Ovary (tissue), 10 donors: ENCODE measurements at places on chromosomes 5 and 9.

- DNase-seq = no peak
Measured at GRCh38 chr5:169512385-169512784, 71.2 kb upstream of the SPDL1 start.

DNA sequence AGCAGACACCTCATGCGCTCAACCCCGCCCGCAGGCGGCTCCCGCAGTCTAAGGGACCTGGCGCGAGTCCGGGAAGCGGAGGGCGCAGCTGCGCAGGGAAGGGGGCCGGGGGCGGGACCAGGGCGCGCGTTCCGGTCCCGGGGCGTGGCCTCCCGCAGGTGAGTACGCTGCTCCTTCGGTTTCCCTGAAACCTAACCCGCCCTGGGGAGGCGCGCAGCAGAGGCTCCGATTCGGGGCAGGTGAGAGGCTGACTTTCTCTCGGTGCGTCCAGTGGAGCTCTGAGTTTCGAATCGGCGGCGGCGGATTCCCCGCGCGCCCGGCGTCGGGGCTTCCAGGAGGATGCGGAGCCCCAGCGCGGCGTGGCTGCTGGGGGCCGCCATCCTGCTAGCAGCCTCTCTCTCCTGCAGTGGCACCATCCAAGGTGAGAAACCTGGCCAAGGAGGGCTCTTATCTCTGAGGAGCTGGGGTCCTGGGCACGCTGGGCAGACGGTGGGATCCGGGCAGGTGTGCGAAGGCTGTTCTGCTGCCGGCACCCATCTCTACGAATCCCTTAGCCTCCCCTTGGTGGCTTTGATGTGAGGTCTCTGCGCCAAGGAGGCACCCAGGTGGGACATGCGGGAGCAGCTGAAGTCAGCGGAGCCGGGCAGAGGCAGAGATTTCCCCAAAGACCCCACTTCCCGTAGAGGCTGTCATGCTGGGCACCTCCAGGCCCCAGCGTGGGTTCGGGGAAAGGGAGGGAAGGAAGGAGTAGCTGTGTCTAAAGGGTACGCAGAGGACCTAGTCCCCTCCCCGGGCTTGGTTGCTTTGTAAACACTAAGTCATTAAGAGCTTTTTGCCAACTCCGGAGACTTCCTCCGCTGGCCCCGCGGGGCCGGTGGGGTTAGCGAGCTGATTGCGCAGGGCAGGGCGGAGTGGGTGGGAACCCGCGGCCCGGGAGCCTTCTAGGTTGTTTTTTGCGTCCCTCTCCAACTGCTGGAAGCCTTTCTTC lies at the start of gene F2RL1:
F2RL1 (plus strand) TSS at position 187 of the 988 bp plus-strand sequence; CDS start at position 340, 153 bp downstream.
- DNase-seq = no peak

DNA sequence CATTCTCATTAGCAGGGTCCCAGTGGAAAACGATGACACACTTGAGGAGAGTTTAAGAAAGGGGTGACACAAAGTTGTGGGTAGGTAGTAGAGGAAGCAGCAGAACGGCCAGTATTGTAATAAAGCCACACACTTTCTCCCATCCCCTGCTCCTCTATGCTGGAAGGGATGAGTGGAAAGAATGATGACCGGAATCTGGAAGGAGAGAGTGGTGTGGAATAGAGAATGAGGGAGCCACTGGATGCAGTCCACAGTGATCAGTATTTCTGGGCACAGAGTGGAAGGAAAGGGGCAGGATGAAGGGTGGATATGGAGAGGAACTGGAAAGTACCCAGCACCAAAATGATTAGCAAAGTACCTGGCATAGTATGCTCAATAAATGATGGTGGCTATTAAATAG lies 133.8 kb upstream of the DAB2 start:
- DNase-seq = no peak

- no peak for DNase-seq
Measured at GRCh38 chr9:131477816-131478419, 24.8 kb upstream of the POMT1 start.

- no peak for DNase-seq
Measured at GRCh38 chr5:138775034-138775433, 21.8 kb downstream of the CTNNA1 start.

- no peak for DNase-seq
Measured at GRCh38 chr5:89065919-89066318, 182.9 kb upstream of the MEF2C start.

DNA sequence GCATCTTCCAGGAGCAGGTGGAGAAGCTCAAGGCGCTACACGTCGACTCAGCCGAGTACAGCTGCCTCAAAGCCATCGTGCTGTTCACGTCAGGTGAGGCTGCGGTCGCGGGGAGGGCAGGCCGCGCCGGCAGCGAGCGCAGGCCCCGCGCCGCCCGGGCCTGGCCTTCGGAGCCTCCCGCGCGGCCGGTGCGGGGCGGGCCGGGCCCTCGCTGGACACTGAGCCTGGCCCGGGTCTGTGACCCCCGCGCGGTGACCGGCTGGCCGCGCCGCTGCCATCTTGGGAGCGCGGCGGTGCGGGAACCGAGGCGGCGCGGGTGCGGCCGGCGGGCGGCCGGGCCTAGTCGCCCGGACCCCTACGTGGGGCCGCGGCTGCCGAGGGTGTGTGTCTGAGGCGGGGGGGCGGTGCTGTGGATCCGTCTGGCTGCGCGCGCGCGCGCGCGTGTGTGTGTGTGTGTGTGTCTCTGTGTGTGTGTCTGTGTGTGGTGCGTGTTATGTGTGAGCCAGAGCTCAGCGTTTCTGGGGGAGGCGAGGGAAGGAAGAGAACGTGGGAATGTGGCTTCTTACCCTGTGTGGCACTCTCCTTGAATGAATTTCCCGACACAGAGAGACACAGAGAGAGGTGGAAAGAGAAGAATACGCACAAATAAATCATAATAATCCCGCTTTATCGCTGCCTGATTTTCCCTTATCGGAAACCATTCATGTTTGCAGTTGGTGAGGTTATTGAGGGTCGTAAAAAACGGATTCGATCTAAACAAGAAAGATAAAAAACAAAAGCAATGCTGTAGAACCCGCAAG lies 5.5 kb downstream of the NR2F1 start:
- no peak for DNase-seq

DNA sequence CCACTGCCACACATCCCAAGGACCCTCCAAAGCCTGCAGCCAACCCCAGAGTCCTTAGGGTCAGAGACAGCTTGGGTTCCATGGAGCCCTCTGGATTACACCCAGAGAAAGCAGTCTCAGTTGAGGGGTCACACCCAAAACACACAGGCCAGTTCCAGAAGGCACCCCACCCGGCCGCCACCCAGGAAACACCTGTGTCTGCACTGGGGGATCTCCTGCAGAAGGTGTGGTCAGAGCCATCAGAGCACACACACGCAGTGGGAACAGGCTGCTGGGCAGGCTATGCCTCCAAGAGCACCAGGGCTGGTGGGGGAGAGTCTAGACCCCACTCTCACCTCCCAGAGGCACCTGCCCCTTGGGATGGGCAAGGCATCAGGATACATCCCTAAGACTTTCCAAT lies 27.3 kb downstream of the NIPAL4 start:
- no peak for DNase-seq

DNA sequence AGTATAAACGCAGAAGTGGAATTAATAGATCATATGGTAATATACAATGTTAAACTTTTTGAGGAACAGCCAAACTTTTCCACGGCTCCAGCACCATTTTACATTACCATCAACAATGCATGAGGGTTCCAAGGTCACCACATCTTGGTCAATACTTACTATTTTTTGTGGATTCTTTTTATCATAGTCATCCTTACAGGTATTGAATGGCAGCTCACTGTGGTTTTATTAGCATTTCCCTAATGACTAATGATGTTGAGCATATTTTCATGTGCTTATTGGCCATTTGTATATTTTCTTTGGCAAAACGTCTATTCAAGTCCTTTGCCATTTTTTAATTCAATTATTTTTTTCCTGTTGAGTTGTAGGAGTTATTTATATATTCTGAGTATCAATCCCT lies 14.1 kb upstream of the RAPGEF6 start:
- no peak for DNase-seq

DNA sequence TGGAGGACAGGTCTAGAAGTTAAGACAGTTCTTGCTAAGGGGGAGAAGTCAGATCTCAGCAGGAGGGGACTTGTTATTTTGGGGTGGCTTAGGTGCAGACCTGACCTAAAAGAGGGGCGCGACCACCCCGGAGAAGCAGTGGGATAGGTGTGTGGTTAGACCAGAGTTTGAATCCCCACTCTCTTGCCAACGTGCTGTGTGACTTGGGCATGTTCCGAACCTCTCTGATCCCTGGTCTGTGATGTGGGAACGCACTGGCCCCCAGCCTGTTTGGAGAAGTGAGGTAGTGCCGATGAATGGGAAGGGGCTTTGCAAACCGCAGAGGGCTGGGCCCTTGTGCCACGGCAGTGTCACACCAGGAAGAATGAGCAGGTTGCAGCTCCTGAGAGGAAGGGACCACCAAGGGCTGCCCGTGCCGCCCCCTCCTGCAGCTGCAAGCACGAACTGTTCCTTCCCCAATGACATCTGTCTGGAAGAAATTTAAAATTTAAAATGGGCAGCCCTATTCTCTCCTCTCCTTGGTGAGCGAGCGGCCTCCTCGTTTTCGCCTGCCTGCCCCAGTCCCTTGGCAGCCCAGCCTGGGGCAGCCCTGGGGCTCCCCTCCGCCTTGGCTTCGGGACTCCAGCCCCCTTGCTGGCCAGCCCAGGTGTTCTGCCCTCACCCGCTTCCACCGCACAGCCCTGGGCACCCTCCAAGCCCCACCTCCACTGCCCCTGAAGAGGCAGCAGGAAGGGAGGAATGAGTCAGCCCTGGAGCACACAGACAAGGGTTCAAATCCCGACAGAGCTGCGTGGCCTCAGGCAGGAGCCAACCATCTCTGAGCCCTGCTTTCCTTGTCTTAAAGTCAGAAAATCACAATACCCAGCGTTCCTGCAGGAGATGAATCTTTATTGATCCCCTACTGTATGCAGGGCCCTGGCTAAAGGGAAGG lies 1.6 kb downstream of the FIBCD1 start:
- no peak for DNase-seq

DNA sequence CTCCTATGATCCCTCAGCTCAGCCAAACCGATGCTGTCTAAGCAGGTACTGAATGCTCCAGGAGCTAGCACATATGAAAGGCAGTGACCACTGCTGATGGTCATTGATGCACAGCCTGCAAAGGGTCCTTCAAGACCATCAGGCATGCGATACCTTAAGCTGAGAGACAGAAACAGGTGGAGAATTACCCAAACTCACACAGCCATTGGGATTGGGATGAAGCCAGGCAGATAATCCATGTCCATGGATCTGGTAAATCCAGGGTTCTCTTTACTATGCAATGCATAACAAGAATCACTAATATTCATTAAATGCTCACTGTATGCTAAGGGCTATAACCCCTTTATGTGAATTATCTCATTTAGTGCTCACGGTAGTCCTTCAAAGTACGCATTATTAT lies 36.2 kb downstream of the RAPGEF1 start:
- no peak for DNase-seq

DNA sequence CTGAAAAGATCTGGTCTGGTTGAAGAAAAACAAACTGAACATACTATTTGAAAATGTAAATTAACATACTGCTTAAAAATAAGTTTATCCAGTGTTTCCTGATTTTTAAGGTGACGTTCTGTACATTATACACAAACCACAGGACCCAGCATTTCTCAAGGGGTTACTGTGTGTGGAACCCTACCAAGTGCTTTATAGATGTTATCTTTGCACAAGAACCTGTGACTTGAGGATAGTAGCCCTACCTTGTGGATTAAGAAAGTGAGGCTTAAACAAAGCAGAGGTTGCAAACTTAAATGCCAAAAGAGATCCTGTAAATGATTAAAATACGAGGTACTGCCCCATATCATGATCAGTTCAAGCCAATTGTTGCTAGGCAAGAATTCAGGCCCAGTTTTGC lies 4.7 kb downstream of the KLF9 start:
- DNase-seq = no peak
